Vagina (tissue), 2 donors: ENCODE measurements at places on chromosomes 16 and 17. TPM values are rescaled to one million over a fixed set of nuclear protein-coding genes. Genes with fewer than 3 reads are reported as not detected.

GRCh38 chr17:48177816-48178215 lies 70.2 kb downstream of the SNX11 start:
- no peaks in the 10 kb centered on the region for H3K4me1 ChIP-seq
- H3K27ac ChIP-seq: no peak overlapping the region
- H3K36me3 ChIP-seq: no peaks in the 10 kb centered on the region
- no peaks in the 10 kb centered on the region for H3K27me3 ChIP-seq
- no peak for DNase-seq

BRD7 gene
- total RNA-seq: 49.6 TPM

KRT33B gene
- not detected for total RNA-seq

CCT6B gene
- total RNA-seq: 1.7 TPM

DHX58 gene
- total RNA-seq: 8.1 TPM

MPO gene
- total RNA-seq: not detected
